ENCODE measurements at places on chromosomes 3 and 15.

GRCh38 chr15:98966091-98966787 lies 41.4 kb downstream of the PGPEP1L start:
- DNase-seq, result peak; percentile 29

GRCh38 chr3:36244728-36245127 lies 135.6 kb upstream of the STAC start:
- peak; percentile 57 for DNase-seq

DNA sequence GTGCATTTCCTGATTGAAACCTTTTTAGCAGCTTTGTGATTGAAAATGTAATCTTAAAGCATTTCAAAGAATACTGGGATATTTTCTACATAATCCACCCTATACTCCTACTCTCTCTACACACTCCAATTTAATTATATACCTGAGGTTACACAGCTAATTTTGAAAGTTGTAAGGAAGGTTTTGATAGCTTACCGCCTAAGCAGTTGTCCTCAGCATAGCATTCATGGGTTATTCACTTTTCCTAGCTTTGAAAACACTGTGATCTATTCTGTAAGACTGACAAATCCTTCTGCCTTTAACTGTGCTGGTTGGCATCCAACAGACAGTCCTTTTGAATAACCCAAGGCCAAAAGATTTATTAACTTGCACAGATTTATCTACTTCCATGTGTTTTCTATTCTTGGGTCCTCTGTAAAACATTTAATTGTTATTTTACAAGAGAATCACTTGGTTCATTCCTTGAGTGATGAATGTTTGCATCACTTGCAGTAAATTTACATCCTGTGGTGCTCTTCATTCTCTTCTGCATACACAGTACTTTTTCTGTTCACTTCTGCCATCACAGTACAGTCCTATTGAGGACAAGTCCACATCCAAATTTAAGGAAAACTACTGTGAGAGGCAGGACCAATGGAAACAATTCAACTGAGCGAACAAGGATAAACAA lies 44.8 kb downstream of the SERPINI1 start:
- no peak for DNase-seq

- DNase-seq, result no peak
Observed at GRCh38 chr3:49554633-49555265, 472 bp downstream of the BSN start.

DNA sequence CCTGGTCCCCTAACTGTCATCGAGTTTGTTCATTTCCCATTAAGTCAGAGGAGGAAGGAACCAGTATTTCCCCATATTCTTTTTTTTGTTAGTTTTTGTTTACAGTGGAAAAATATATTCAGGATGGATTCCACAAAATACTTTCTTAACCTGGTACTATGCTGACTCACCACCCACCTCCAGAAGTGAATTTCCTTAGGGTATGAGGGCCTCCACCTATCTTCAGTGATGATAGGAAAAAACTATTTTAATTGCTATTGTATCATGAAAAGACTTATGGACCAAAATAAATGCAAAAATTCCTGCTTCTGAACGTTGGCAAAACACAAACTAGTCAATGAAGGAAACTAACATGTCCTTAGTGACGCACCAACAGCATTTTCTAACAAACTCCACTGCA lies 64.2 kb upstream of the FOXP1 start:
- no peak for DNase-seq

GRCh38 chr3:156497326-156497725 lies 57.6 kb downstream of the SSR3 start:
- no peak for DNase-seq

DNA sequence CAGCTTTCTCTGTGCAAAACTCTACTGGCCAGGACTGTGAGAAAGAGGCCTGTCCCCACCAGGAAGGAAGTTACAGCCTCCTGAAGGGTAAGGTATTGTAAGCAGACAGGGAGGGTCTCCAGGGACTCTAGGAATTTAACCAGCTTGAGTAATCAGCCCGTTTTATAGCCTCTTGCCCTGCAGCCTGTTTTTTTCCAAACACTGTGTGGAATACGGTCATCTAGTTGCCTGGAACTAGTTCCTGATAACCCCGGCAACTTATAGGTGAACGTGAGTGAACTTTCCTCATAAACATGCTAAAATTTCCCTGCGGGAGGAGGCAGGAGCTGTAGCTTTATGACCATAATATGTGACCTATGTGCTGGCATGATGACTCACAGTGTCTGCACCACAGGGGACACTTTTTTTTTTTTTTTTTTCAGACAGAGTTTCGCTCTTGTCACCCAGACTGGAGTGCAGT lies 60.1 kb upstream of the DAZL start:
- no peak for DNase-seq

DNA sequence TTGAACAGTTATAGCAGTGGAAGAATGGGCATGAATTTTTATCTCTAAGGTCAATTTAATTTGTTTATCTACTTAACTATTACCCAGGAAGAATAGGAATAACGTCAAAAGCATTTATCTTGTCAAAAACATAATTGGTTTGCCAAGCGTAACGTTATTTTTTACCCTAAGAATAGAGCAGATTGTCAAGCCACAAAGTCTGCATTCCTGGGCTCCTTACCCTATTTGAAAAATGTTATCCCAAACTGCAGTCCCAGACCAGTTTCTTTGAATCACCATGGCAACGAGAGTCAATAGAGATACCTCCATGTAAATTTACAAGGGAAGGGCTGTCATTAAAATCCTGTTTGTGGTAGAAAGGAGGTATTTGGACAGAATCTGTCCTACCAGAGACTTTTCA lies 61.1 kb downstream of the CPNE4 start:
- DNase-seq, result peak; percentile 86

Data from astrocyte of the hippocampus (primary cell).